Stimulated activated CD8-positive, alpha-beta memory T cell treated with anti-CD3 and anti-CD28 coated beads, Interleukin-7, amount 100 ng/mL, for 1 hour (primary cell): ENCODE measurements at places on chromosomes 12 and 14.

GRCh38 chr14:72902801-72903530, 9.1 kb upstream of the DPF3 start:
- no peak for DNase-seq

GRCh38 chr12:100437038-100437841, 36.4 kb upstream of the NR1H4 start:
- DNase-seq = no peak

- no peak for DNase-seq
Measured at GRCh38 chr14:25120261-25120660, 70.3 kb upstream of the STXBP6 start.

DNA sequence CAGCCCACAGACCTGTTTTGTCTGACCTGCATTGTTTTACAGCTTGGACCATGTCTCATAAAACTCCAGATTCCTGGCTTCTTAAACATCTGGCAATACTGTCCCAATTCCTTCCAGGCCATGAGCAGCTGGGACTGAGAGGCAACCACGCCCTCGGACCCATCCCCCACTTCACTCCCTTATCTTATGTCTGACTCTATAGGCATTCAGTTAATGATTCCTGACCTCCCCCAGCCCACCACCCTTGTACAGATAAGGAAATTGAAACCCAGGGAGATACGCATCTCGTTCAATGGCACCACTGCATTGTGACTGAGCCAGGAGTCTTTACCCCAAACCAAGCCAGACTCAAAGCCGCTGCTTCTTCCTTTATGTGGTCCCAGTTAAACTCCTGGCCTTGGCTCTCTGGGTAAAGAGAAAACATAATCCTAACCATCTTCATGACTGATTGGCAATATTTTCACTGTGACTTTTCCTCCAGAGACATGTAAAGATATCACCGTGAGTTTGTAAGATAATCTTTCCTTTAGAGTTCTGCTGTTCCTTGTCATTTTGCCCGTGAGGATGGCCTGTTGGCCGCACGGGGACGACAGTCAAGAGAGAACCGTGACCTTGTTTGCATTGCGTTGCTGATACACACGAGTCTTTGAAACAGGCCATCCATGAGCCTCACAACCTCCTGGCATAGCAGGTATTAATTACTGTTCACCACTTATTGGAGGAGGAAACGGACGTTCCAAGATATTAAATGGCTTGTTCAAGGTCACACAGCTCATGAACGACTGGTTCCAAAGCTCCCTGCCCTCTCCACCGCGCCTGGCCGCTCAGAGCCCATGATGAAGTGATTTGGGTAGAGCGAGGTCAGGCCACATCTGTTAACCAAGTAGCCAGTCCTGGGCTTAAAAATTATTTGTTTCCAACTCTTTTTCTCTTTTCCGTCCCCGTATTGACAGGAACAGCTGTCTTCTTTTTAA, 39.4 kb downstream of the MAP1LC3B2 start:
- no peak for DNase-seq

GRCh38 chr12:122407208-122407607, 15.3 kb downstream of the CLIP1 start:
- DNase-seq = no peak

DNA sequence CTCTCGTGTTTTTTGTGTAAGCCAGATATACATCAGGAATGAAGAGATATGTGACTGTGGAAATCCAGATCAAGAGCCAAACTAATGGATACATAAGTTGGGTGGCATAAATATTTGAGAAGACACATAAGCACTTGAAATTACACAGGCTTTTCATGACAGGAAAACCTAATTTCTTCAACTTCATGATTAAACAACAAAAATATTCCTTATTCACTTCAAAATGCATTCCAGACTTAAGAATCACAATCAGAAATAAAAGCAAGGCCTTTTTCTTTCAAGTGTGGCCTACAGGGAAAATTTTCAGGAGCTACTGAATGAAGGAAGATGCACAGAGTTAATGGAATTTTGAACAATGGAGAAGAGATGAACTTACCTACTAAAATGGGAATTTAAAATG, 515.6 kb downstream of the FOXG1 start:
- no peak for DNase-seq

DNA sequence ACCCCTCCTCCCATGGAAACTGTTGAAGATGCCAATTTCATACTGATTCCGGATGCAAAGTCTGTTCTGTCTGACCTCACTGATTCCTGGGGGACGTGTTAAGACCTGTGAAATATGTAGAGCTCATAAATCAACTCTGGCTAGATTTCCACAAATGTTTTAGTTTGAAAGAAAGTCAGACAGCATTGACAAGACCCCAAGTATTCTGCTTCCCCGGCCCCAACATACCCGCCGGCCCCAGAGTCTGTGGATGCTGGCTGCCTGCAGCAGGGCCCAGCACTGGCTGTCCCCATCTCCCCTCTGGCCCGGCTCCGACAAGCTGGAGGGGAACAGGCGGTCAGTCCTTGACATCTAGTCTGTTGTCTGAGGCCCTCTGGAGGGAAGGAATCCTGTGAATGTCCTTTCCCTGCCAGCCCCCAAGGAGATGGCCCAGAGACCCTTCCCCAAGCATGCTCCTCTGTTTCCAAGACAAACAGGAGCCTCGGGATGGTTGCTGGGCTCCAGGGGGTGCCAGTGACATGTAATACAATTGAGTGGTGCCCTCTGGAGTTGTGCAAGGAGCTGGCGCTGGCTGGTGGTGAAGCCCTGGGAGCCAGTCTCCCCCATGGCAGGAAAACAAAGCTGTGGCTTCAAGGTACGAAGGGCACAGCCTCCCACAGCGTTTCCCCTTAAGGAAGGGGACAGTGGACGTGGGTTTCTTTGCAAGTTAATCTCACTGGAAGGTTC, 22.3 kb downstream of the FBLN5 start:
- DNase-seq = no peak

GRCh38 chr14:101979666-101980065, 15.3 kb downstream of the DYNC1H1 start:
- DNase-seq = no peak

- DNase-seq = no peak
Measured at GRCh38 chr12:2169489-2169888, 116.7 kb downstream of the CACNA1C start.

DNA sequence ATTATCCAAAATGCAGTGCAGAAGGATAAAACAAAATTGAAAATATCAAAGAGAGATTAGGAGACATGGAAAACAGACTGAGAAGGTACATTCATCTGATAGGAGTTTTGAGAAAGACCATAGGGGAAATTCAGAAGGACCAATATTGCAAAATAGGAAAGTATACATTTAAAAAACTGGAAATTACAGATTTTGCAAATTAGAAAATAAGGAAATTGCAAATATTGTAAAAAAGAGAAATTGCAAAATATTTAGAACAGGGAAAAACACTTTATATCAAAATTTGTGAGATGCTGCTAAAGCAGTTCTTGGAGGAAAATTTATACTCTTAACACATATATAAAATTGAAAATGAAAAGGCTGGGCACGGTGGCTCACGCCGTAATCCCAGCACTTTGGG, 192.5 kb downstream of the FBXL14 start:
- no peak for DNase-seq

GRCh38 chr14:92471919-92472318, 41.7 kb upstream of the RIN3 start:
- no peak for DNase-seq

DNA sequence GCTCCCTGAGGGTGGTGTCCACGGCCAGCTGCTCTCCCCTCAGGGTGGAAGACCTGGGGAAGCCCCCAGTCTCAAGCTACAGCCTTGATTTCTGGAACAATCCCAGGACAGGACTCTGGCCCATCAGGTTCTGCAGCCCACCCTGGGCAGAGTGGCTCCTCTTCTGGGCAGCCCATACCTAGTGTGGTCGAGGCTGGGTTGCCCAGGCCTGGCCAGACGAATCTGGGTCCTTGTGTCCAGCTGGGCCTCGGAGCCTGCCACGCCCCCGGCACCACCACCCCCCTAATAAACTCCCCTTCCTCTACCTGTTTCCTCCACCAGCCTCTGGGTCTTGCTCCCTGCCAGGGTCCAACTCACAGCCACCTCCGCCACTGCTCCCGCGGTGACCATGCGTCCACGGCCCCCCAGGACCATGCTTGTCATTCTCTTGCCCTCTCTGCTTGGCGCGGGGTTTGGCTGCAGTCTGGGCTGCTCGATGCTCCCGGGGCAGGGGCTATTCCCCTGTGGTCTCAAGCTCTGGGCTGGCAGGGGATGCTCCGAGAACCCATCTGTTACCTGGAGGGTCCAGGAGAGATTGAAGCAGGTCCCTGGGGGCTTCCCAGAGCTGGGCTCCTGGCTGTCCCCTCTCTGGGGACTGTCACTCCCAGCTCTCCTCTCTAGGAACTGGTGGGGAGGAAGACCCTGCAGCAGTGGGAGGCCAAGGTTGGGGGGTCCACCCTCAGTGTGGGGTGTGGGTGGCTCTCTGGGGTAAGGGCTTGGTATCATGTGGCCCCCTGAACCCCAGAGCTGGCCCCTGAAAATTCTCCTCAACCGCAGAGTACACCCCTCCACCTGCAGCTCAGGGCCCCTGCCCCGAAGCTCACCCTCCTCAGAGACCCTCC, 8.7 kb upstream of the GPR132 start:
- DNase-seq = no peak

- DNase-seq = no peak
Measured at GRCh38 chr12:74317078-74317601, 220.5 kb upstream of the ATXN7L3B start.

DNA sequence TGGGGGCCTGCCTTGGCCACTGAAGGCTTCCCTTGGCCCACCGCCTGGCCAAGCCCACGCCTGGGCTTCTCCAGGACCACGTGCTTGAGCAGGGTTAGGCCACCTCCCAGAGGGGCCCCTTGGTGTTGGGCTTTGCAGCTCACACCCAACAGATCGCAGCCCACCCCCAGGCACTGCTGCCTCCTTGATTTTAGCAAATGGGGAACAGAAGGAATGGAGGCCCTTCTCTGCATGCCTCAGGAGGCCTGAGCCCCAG, 23.3 kb downstream of the RAB35 start:
- no peak for DNase-seq

DNA sequence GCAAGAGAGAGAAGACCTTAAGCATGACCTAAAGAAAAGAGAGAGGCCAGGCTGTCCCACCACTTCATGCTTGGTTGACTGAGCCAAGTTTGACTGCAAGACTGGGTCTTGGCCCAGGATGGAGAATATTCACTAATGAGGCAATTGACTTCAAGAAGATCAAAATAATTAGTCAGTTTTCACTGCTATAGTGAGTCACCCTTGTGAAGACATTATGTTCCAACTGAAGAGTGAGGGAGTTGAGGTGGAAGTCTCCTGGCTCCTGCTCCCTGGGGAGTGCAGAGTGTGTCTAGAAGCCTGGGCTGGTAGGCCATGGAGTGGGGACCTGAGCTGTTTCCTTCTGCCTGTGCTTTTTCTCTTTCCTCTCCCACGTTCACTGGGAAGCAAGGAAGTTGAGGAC, 117.6 kb downstream of the CACNA1C start:
- DNase-seq = no peak

DNA sequence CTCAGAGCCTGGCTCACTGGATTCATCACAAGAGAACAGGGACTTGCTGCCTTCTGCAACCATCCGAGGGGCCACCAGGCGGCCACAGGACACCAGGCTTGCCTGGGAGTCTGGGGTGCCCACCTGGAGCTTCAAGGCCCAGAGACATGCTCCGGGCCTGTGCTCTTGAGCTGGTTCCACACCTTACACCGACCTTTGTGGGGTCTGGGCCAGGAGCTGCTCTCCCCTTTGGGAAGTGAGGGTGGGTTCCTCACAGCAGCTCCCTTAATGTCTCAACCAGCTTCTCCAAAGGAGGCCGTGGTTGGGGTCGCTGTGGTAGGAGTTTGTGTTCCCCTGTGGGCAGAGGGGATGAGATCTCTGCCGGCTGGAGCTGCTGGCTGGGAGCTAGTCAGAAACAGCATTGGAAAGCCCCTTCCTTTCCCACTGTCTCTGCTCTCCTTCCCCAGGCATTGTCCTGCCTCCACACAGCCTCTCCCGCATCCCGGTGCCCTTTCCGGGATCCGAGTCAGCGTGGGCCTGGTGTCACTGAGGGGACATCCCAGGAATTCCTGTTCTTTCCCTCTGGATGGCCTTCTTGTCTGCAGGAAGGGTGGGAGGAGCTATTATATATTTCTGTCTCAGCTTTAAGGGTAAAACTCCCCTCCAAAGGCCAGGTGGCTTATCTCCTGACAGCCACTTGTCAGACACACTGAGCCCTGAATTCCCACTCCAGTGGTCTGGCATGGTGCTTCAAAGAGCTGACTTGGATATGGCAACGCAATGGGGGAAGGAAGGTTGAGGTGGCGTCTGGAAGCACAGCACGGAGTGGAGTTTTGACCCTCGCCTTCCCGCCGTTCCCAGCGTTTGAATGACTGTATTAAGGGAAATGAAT, 5.1 kb upstream of the PAPLN start:
- DNase-seq = no peak

GRCh38 chr14:88248606-88249005, 74.5 kb downstream of the KCNK10 start:
- no peak for DNase-seq

DNA sequence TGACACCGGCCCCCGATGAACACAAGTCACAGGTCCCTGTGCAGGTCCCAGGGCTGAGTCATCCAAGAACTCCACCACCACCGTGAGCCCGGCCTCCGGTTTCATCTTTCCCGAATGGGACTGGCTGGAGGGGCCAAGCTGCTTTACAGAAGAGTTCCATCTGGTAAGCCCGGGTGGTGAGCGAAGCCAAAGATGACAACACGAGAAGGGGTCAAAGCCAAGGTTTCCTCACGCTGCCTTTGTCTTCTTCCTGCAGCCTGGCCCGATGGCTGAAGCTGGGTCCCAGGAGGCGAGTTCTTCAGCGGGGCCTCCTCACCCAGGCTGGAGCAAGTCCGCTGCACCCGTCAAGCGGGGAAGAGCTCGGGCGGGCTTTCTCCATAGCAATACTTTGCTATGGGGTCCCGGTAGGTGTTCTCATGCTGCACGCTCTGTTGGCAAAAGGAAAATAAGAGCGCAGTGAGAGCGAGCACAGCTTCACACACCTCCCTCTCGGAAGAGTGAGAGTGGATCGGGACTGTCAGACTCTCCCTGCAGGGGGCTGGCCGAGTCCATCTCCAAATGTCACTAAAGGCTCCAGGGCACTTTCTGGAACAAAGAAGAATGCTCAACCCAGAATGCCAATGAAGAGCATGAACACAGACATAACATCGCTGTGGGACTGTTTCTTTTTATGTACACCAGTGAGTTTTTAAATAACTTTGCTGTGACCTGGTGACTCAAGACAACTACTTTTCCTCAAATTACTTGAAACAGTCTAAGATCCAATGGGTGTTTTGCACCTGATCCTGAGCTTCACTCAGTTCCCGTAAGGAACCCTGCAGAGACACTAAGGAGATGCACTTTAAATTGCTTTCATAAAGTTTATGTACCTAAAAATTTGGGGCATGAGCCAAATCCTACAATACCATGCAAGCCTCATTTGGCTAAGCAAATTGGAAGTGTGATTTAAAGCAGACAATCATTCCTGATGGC, 20.1 kb downstream of the SPRING1 start:
- DNase-seq = no peak

GRCh38 chr14:33956640-33957039, 5.8 kb upstream of the EGLN3 start:
- DNase-seq = no peak

GRCh38 chr14:60637479-60638315, 11.6 kb downstream of the SIX1 start:
- DNase-seq = no peak

GRCh38 chr12:66516133-66516532, 162.7 kb downstream of the GRIP1 start:
- no peak for DNase-seq
